ENCODE measurements at places on chromosomes 12 and 14.

GRCh38 chr12:103841690-103842584, 903 bp upstream of the NT5DC3 start:
- no peak for DNase-seq

GRCh38 chr12:91432755-91433154, 250.1 kb upstream of the DCN start:
- DNase-seq: no peak

DNA sequence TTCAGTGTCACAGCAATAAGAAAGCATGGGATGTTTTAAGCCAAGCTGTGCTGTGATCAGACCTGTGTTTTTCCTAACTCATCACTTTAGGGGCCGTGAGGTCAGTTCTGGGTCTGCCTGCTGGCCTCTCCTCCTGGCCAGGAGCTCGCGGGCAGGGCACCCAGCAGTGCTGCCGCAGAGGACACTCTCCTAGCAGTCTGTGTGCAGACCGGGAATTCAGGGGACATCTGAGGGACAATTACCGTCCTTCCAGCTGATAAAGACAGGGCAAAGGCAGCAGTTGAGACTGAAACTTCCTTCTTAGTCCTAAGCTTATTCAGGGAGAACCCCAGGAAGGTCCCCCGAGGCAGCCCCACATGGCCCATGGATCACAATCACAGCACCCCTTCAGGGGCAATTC, 89.6 kb downstream of the CHGA start:
- no peak for DNase-seq

- DNase-seq: no peak
These were observed 390.3 kb downstream of the TMTC2 start for GRCh38 chr12:83077041-83077440.

- no peak for DNase-seq
These were observed 16.9 kb upstream of the BEGAIN start for GRCh38 chr14:100604121-100604501.

- DNase-seq: no peak
These were observed 202.5 kb downstream of the KLHL28 start for GRCh38 chr14:44759277-44759676.
